ENCODE measurements at places on chromosomes 5 and 9.

DNA sequence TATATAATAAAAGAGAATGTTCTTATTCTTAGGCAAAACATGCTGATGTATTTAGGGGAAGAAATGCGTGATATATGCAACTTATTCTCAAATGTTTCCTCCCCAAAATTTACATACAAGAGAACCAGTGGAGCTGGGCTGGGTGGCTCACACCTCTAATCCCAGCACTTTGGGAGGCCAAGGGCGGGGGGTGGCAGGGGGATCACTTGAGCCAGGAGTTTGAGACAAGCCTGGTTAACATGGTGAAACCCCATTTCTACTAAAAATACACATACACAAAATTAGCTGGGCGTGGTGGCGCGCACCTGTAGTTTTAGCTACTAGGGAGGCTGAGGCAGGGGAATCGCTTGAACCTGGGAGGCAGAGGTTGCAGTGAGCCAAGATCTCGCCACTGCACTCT lies 27.5 kb upstream of the UBTD2 start:
- no peak for DNase-seq

DNA sequence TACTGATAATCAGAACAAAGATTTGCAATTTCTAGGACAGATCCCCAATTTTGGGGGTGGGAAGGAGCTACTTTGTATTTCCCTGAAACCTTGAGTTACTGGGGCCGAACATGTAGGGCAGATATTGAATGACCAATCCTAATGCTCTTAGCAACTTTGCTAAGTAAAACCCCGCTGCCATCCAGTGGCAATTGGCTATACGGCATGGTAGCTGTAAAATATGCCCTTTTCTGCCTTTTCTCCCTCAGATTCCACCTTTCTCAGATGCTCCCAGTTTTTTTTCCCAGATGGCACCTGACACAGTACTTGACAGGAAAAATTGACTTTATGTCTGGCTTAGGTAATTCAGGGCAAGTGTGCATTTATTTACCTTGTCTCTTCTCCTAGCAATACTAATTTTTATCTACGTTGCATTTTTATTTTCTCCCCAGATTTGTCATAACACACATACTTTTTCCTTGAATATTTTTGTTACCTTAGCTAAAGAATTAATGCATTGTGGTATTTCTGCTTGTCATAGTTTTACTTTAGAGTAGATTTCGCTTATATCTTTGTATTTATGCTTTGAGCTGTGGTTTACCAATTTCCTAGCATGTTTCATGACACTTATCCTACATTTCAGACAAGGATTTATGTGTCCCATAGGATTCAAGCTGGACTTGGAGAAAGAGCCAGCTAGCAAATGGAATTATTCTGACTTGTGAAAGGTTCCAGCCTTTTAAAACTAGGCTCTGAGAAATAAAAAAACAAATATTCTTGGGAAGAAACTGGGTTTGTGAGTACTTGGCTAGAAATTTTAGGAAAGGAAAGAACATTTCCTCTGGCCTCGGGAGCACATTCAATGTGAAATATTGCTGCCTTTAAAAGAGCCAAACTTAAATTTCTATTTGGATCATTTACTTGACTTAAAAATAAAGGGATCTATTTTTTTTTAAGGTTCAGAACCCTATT lies 37.4 kb downstream of the PIK3R1 start:
- DNase-seq: no peak

- DNase-seq: no peak
These were observed 133.6 kb upstream of the HMHB1 start for GRCh38 chr5:143678148-143678905.

GRCh38 chr5:137260820-137261695 lies 238.1 kb downstream of the SPOCK1 start:
- no peak for DNase-seq

DNA sequence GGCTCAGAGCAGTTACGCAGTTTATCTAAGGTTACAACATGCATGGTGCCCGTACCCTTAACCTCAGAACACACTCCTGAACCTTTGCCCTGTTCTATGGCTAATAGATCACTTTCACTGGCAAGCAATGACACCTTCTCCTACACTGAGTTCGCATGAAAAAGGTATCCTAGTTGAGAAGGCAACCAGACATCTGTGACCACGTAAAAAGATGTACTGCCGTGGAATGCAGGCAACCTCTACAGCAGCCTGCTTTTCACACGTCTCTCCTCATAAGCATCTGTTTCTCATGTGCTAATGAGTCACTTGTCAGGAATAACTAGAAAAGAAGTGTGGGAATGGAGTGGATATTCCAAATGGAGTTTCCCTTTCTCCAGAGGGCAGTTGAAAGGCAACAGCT lies 71.4 kb downstream of the FBXO38 start:
- DNase-seq: no peak

DNA sequence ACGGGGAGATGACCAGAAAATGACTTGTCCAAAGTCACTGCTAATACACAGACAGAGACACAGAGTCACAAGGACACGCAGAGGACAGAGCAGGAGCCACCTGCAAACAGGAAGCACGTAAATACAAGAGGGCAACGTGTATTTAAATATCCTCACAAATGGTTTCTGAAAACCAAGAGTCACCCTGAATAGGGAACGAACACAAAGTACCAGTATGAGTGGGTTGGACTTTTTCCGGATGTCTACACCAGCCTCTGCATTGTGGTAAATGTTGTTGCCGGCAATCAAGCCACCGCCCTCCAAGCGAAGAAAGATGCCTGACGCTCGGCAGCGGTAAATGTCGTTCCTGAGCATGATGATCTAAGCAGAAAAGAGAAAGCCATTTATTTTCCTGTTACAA lies 44.5 kb downstream of the FBXO10 start:
- no peak for DNase-seq

DNA sequence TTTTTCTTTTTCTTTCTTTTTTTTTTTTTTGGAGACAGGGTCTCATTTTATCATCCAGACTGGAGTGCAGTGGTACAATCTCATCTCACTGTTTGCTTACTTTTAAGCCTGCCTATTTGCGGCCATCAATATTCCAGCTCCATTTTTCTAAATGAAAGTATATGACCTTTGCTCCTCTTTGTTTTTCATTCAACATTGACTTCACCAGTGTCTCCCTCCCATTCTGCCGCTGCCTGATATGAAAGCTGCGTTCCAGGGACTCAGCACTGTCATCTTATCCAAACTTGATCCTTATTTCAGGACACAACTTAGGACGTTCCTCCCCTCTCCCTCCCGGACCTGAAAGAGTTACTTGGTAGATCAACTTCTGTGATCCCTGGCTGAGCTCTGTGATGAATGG lies 73.6 kb downstream of the LRRC70 start:
- no peak for DNase-seq

- no peak for DNase-seq
These were observed 4.1 kb downstream of the DNAJB5 start for GRCh38 chr9:34993502-34994259.

GRCh38 chr5:14787801-14788579 lies 83.6 kb downstream of the ANKH start:
- no peak for DNase-seq
